SW 1271 (cell line): ENCODE measurements at places on chromosomes 5 and 9.

DNA sequence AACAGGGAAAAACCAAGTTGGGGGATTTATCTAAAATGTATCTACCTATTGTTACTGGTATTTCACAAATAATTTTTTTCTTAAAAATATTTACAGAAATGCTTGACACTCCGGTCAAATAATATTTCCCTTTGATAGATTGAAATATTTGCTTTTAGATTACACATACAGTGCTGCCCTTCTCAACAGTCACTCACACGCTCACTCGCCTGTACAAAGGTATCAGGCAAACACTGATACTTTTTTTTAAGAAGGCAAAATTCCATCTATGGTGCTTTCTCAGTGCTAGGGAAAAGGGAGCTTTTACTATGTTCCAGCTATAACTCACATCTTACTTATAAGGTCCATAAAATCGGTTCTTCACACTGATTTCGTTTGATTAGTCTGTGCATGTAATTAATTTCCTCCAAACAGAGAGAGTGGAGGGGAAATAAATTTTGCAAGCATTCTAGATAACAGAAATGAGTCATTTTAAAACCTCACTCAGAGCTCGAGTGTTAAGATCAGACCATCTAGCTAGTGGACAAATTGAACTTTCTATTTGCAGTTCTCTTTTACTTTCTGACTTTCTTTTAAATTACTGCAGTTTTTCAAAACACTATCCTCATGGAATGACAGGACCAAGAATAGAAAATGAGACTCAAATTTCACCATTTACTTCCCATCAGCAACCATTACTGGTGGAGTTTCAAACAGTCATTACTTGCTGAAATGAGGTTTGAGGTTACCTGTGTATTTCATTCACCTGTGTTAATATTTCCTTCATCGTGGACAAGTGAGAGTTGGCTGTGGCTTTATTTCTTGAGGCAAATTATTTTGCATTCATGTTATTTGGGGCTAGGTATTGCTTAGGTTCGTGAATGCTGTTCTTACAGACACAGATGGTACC, 273.2 kb downstream of the RAB3C start:
- DNase-seq: no peak

GRCh38 chr5:106956886-106957285, 713.9 kb downstream of the EFNA5 start:
- no peak for DNase-seq

DNA sequence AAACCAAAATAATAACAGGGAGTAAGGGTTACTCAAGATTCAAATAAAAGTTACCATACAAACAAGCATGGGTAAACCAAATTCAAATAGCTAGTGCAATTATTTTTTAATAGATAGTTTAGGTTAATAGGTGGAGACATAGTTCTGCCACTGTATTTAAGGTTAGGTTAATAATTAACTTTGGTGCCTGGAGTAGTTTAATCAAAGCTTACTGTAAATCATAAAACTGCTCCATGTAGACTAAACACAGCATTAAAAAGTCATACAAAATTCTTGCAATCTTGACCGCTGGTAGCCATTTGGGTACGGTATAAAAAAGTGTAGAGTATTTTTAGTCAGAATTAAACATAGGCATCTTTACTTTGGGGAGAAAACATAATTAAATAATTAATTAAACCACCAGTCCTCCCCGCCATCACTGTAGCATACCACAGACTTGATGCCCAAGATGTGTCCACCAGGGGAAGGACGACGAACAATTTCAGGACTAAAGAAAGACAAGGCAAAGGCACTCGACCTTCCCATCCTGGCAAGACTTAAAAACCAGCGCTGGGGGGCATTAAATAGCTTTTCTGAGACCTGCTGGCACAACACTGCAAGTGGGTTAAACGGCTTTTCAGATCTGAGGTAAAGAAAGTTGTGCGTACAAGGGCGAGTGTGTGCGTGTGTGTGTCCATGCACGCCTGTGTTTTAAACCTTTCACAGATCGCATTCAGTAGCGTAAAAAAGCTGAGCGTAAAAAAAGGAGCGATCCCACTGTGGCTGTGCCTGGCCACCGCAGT, 2.9 kb downstream of the SEMA6A start:
- no peak for DNase-seq

DNA sequence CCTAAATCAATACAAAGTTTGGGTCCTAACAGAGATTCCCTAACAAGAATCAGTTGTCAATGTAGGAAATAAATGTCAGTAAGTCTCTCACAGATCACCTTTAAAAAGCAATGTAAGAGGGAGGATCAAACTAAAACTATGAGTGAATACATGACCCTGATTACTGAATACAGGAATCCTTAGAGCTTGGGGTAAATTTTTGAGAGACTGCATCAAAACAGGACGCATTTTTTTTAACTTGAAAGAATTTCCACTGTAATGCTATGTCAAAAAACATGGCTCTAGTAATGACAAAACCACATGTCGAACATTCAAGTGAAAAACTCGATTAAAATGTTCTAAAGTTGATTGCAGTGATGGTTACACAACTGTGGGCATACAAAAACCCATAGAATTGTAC, 21.9 kb downstream of the ZDHHC21 start:
- no peak for DNase-seq

DNA sequence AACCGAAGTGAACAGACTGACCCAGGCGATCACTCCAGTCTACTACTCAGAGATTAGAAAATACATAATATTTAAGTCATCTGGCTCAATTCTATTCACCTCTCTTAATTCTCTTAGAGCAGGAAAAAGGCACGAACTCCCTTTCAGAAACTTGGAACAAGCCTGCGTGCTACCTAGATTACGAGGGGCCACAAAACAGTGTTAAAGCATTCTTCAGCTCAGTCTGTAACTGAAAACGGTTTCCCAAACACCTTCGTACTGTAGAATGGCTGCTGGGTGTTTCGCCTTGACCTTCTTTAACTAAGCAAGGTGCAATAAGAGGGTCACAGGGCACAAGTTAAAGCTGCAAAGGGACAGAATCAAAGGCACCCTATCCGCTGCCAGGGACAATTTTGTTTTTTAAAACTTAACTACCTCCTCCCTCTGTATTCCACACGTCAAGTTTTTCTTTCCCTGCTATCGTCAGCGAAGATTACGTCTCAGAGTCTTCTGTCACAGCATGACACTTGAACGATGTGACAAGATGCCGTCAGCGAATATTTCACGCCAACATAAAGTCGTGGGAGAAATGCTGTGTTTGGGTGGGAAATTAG, 687 bp downstream of the LYSMD3 start:
- no peak for DNase-seq

DNA sequence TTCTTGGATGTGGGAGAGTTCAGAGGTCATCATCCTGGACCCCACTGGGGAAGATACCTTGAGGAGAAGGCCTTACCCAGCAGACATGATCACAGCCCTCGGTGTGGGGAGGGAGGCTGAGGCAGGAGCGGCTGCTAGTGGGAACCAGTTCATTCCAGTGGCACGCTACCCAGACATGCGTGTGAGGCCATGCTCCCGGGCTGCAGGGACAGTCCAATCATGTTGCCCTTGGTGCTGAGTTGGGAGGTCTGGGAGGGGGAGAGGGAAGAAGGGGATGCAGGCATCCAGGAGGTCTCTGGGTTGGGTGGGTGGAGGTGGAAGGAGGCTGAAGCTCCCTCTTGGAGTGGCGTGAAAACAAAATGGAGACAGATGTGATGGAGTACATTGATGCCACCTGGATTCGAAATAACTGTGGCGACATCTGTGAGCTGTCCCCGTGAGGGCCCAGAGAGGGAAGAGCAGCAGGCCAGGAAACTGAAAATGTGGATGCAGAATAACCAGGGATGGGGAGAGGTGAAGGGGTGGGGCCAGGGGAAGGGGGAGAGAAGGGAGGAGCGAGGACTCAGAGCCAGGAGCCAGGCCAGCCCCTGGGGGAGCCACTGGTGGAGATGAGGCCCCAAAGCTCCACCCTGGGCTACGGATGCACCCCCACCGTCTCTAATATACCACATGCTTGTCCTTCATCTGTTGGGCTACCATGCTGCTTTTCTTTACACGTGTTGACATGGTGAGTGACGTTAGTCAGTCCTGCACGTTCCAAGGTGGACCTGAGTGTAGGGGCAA, 16.2 kb downstream of the NDUFS6 start:
- no peak for DNase-seq

DNA sequence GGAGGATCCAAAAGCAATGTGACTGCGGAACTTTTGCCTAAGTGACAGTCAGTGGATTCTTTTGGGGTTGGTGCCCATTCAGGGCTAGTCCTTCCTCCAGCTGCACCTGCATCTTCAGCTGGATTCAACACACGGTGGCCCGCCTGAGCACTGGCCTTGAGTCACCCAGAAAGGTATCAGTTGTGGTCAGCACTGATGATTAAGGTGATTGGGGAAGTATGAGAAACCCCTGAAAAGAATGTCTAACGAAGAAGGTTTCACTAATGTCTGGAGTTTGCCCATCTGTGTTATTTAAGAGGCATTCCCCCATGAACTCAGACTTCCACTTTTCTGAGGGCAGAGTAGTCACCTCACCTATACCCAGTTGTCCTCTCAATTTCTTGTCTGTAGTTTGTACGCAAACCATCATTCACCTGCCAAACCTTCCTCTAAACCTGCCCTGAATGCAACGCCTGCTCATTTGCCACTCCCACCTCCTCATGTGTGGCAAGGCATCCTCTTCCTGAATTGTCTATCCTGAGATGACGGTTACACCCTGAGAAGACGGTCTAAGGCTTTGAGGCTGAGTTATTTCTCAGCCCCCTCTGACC, 27.2 kb downstream of the CSF2 start:
- no peak for DNase-seq

DNA sequence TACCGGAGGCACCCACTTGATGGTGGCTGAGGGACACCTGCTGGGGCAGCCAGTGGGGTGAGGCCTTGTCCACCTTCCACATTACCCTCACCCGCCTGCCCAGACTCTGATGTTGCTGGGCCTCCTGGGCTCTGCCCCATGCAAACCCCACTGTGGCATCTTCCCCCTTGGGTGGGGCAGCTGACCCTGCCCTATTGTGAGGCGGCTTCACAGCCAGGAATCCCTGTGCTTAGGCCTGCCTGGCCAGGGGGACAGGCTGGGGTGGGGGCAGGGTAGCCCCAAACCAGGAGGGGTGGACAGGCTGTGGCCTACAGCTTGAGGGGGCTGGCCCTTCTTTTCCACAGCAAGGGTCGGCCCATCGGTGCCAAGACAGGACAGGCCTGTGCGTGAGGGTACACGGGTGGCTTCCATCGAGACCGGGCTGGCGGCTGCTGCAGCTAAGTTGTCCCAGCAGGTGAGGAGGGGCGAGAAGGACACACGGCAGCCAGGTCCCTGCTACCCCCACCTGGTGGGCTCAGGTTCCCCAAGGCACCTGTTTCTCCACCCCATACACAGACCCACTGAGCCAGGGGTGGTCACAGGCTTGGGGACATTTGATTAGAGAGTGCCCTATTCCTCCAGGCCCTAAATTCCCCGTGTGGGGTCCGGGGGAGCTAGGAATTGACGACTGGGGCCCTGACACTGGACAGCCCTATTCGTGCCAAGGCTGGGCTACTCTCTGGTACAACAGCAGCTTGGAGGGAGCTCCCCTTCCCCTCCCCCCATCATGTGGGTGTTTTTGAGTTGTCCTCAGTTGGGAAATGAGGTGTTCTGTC, 99.2 kb downstream of the PHF2 start:
- no peak for DNase-seq

- DNase-seq: no peak
Measured at GRCh38 chr5:28156981-28157380, 1118.6 kb upstream of the CDH9 start.
